Urinary bladder (tissue), 4 donors: ENCODE measurements at places on chromosomes 7 and 10. TPM values are rescaled to one million over a fixed set of nuclear protein-coding genes. Genes with fewer than 3 reads are reported as not detected.

DNA sequence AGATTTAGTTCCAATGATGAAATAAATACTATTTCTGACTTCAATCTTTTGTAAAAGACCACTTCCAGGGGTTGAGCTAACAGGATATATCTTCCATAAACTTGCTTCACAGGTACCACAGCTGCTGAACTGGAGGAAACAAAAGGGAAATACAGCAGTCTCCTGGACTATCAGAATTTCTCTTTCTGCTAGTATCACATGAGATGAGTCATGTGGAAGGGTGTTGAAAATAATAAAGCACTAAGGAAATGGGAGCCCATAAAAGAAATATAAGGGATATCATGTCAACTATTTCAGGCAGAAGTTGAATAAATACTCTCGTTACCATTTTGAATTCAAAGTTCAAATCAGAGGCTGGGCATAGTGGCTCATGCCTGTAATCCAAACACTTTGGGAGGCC is 250.3 kb upstream of the NFE2L3 start:
- no peak for DNase-seq

- DNase-seq: no peak
Measured at GRCh38 chr10:18294633-18295032, 154.4 kb downstream of the CACNB2 start.

- DNase-seq: no peak
Measured at GRCh38 chr10:124109261-124109660, 15.9 kb upstream of the CHST15 start.

GRCh38 chr7:16268821-16269768 is 152.2 kb downstream of the CRPPA start:
- no peak for DNase-seq

DNA sequence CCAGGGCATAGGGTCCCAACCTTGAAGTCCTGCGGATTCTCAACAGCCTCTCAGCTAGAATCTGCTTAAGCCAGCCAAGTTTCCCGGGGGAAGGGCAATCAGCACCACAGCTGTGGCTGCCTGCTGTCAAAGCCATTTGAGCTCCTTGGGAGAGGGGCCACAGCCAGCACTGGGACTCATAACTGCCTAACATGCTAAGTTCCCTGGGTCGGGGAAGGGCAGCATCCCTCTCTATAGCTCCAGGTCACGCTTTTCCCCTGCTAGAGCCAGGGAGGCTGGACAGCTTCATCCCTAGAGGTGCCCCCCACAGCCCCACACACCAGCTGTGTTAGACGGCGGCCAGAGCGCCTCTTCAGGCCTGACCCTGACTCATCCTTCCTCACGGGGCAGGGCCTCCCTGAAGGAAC is 49.6 kb upstream of the PDE1C start:
- no peak for DNase-seq

DNA sequence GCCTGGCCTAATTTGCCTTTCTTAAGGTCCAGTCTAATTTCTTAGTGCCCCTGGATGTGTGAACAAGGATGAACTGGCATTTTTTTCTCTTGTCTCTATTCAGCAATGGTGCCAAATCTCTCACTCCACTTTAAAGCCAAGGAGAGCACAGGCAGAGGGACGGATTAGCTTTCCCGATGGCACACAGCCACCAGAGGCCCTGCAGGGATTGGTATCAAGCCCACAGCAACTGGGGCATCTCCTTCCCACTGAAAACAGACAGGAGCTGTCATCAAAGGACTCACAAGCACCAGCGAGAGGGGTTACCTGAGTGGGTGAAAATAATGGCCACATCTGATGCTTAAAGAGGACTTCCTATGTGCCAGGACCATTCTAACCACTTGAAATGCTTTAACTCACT is 83.1 kb downstream of the ITIH5 start:
- DNase-seq: no peak

DNA sequence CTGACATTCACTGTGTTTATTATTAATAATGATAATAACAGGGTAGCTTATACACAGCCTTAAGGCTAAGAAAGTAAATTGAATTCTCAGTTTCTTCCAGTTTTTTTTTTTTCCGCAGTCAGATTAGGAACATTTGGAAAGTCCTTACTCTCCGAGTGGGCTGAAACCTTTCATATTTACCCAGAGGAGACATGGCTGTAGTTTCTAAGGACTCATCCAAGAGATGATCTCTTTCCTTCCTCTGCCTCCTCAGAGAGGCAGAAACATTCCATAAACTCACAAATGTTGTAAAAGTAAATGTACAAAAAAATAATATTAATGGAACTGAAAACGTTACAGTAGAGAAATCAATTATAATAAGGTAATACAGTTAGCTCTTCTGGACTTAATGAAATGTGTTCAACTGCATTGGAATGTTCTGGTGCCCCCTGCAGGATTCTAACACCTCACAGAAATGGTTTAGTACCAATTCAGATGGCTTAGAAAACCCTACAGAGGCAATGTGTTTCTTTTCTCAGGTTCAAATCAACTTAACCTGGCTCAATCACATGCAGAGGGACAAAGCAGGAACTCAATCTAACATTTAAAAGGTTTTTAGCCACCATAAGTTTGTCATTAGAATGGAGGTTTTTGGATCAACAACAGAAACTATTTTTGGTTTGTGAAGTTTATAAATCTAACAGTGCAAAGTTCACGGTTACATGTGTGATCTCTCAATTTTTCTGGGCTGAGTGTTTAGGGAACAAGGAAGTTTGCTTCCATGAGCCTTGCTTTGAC is 71.7 kb downstream of the ICA1 start:
- DNase-seq: no peak

GRCh38 chr10:19947656-19948055 is 131.4 kb downstream of the PLXDC2 start:
- no peak for DNase-seq

GRCh38 chr7:6425948-6426347 is 21.8 kb downstream of the DAGLB start:
- DNase-seq: no peak

- DNase-seq: no peak
Measured at GRCh38 chr7:29921404-29922010, 68.1 kb downstream of the SCRN1 start.

- DNase-seq: no peak
Measured at GRCh38 chr7:137846827-137847567, at the start of gene DGKI. Gene DGKI, minus strand, starts transcription at chr7:137846974.

DNA sequence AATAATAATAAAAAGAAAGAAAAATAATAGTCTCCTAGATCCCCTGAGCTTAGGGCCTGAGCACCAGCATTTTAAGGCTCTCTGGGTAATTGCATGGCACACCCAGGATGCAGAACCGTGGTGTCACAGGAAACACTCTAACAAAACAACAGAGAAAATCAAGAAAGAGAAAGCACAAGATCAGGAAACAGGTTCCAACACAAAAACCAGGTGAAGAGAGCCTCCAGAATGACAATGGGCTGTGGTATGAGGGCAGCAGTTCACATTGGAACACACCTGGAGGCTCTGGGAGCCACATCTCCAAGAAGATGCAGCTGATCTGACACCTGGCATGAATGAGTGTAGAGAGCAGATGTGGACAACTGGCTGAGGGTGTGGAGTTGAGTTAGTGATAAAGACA is 7.1 kb downstream of the MMRN2 start:
- no peak for DNase-seq

DNA sequence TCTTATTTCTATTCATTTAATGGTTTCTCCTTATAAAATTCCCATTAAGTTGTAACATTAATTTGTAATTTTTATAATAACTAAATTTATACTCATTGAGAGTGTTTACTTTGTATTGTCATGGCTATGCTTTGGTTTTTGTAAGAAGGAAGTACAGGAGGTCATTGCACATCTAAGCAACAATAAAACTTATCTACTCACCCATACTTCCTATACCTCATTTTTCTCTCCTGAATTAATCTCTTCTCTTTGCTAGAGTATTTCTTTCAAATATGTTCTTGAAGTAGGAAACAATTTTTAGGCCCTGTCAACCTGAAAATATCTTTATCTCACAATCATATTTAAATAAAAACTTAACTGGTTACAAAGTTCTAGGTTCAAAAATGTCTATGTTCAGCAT is 95.4 kb upstream of the WDR11 start:
- no peak for DNase-seq

GRCh38 chr10:51960494-51960895 is 261.1 kb upstream of the CSTF2T start:
- no peak for DNase-seq

- DNase-seq: no peak
Measured at GRCh38 chr10:82477776-82478175, 602.8 kb downstream of the NRG3 start.

DNA sequence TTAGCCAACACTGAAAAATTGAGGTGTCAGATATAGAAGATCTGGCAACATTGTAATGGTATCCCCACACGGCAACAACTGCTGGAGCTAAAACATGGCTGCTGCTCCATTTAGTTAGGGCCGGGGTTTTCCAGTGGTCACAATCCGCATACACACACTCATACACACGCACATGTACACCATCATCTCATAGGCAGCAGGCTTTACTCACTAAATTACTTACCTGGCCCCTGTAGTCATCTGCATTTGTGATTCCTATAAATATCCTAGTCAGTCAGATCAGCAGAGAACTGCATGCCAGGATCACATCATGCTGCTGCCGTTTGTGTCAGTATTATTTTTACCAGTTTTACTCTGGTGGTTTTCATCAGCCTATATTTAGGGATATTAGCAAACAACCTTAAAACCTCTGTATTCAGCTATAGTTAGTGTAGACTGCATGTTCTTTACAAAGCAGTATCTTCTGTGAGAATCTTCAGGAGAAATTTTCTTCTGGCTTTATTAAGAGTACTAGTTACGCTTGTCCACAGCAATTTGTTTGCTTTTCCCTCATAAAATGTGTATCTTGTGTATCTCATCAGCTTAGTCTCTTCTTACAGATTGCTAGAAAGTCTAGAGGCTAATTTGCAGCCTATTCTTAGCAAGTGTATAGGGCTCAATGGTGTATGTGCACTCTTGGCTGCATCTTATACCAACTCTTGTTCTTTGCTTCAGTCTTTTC is 38.3 kb upstream of the PTPN12 start:
- DNase-seq: no peak

GRCh38 chr10:46525177-46525823 is 31.2 kb downstream of the GPRIN2 start:
- no peak for DNase-seq

SFXN4 gene
- 23.6 TPM for polyA plus RNA-seq

GDF2 gene
- polyA plus RNA-seq: not detected

ATP5MK gene
- polyA plus RNA-seq: 456 TPM

C7orf33 gene
- polyA plus RNA-seq: not detected

SYT15 gene
- polyA plus RNA-seq: 5.1 TPM

IPMK gene
- polyA plus RNA-seq: 3.0 TPM

IL6 gene
- 6.9 TPM for polyA plus RNA-seq

SMKR1 gene
- not detected for polyA plus RNA-seq

RET gene
- 1.6 TPM for polyA plus RNA-seq

DDIT4 gene
- polyA plus RNA-seq: 277 TPM

SLIT1 gene
- polyA plus RNA-seq: 0.19 TPM

ADAMTS14 gene
- 0.46 TPM for polyA plus RNA-seq

TFR2 gene
- 0.81 TPM for polyA plus RNA-seq
